Endothelial cell (in vitro differentiated cells): ENCODE measurements at places on chromosomes 7 and 10. TPM values are rescaled to one million over a fixed set of nuclear protein-coding genes. Genes with fewer than 3 reads are reported as not detected.

DNA sequence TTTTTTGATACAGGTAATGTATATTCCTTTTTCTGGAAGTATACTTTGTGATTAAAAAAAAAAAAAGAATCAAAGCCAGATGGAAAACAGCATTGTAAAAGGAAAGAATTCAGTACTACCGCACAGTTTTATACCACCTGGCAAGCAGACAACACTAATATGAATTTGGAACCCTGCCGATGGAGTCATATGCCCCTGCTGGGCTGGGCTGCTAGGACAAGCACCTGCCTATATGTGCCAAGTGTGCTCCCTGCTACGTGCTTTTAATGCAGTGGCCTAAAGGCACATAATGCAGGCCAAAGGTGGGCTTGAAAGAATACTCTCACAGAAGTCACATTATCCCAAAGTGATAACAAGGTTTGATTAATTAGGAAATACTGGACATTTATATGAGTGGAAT is 29.8 kb upstream of the WAC start:
- DNase-seq = no peak

DNA sequence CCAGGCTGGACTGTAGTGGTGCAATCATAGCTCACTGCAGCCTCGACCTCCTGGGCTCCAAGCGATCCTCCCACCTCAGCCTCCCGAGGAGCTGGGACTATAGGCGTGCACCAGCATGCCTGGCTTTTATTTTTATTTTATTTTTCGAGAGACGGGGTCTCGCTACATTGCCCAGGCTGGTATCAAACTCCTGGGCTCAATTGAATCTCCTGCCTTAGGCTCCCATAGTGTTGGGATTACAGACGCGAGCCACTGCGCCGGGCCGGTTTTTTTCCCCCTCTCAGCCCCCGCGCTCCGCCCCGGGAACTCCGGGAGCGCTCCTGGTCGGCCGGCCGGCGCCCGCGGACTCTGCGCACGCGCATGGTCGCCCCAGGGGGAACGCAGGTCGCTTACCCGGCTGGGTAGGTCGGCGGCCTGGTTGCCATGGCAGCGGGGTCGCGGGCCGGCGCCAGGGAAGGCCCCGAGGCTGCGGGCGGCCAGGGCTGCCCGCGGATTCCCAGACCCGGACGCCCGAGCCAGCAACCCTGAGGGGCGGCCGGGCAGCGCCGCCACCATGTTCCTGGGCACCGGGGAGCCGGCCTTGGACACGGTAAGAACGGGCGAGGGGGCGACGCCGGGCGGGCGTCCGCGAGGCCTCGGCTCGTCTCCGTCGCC is at the start of gene IQCE:
Gene IQCE, plus strand, starts transcription at position 351 of the 654 bp plus-strand sequence. Its CDS starts 203 bp downstream, at position 554.
- peak; percentile 98 for DNase-seq

DNA sequence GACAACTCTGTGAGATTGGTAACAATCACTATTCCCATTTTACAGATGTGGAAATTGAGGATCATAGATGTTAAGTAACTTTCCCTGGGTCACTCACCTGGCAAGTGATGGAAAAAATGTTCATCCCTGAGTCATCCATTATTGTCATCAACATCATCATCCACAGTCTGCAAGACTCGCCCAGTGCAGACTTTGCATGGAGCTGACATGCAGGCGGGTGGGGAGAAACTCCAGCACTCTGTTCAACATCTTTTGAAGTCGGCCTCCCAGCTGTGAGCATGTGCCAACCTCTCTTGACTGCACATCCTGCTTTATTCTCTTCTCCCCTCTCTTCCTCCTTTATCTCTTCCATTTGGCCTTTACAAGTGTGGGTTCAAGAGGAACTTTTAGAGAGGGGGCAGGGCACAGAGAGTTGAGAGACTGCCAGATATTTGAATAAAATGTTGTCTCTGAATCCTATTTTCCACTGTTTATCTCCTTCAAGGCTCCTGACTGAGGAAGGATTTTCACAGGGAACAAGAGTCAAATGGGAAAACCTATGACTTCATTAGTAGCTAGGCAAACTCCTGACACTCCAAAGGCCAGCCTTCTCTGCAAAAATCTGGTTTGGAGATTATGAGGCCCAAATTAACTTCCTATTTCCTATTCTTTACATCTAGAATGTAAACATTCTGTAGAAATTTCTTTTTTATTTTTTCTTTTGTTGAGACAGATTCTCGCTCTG is 283.7 kb upstream of the PODXL start:
- DNase-seq = no peak

DNA sequence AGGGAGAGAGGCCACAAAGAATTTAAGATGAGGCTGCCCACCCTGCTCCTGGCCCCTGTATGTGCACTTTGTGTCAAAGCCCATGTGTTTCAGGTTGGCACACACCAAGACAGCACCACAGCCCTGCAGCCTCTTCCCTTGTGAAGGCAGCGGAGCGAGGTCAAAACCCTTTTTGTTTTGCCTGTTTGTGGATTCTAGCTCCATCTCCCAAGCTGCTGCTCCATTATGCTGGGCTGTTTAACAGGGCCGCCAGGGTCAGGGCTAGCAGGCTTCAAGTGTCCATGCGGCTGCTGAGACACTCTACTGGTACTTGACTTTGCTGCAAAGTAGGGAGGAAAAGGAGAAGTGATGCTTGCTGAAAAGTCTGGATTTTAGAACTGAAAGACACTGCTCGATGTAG is 142.3 kb upstream of the EFCAB10 start:
- DNase-seq = no peak

GRCh38 chr10:99742701-99743100 is 10.7 kb downstream of the CUTC start:
- no peak for DNase-seq

- DNase-seq = no peak
Measured at GRCh38 chr10:79396520-79396919, 48.9 kb downstream of the ZCCHC24 start.

GRCh38 chr10:132544744-132545658 is 7.4 kb downstream of the INPP5A start:
- DNase-seq = no peak

GRCh38 chr10:98293550-98294269 is 25.7 kb upstream of the LOXL4 start:
- DNase-seq = no peak

DNA sequence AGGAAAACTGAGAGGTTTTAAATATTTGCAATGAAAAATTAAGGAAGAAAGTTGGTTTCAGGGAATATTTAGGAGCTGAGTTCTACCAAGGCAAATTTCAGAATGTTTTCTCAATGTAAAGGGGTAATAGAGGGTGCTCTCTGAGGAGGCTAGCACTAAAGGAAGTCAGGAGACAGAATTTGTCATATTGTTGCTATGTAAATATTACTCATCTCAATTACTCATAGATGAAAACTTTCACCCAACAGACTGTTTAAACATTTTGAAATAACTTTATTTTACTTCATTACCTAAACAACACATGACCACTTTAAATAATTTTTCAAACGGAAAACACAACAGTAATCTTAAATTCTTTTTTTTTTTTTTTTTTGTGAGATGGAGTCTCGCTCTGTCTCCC is 274.8 kb upstream of the NRG3 start:
- DNase-seq = no peak

DNA sequence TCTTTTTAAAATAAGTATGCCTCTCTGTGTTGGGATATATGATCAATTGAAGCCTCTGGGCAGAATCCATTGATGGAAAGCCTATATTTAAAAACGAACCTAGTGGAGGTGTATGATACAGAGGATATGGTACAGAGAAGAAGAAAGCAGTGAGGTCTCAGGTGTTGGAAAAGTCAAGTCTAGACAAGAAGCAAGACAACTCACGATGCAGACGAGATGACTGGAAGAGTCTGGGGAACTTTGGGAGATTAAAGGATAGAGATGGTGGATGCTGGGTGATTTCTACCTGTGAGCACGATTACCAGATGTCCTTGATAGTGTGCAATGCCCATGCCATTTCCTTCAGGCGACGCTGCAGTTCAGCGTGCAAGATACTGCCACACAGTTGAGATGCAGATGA is 524.7 kb upstream of the GALNT17 start:
- DNase-seq = no peak

- no peak for DNase-seq
Measured at GRCh38 chr10:71092812-71093401, 119.5 kb upstream of the UNC5B start.

GRCh38 chr10:88138319-88138848 is 275.0 kb downstream of the PTEN start:
- no peak for DNase-seq

DNA sequence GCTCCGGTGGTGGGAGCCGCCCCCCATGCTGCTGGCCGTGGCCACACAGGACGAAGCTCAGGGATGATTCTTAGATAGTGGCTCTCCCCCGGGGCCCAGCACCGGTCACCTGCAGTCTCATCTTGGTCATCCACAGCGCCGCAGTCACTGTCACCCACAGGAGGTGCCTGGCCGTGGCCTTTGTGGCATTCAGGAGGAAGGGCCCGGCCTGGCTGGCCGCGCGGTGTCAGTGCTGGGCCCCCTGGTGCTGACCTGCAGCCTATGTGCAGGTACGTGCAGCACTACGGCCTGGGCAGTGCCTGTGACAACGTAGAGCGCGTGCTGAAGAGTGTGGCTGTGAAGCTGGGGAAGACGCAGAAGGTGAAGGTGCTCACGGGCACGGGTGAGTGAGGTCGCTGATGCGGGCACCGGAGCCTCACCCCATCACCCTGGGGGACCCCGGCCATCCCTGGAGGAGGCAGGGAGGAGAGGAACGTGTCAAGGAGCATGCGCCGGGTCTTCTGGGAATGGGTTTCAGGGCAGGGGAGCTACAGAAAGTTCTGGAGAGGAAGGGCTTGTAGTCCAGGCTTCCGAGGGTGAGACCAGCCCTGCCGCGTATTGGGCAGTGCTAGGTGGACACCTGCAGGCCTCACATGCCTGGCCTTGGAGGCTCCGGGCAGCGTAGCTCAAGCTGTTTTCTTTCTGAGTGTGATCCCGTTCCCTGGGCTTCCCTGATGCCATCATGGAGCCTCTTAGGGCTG is 5.0 kb downstream of the SPRN start:
- no peak for DNase-seq

- DNase-seq = no peak
Measured at GRCh38 chr10:26780793-26781601, 79.8 kb downstream of the ABI1 start.

- DNase-seq = no peak
Measured at GRCh38 chr7:119733127-119733879, 539.7 kb upstream of the KCND2 start.

DNA sequence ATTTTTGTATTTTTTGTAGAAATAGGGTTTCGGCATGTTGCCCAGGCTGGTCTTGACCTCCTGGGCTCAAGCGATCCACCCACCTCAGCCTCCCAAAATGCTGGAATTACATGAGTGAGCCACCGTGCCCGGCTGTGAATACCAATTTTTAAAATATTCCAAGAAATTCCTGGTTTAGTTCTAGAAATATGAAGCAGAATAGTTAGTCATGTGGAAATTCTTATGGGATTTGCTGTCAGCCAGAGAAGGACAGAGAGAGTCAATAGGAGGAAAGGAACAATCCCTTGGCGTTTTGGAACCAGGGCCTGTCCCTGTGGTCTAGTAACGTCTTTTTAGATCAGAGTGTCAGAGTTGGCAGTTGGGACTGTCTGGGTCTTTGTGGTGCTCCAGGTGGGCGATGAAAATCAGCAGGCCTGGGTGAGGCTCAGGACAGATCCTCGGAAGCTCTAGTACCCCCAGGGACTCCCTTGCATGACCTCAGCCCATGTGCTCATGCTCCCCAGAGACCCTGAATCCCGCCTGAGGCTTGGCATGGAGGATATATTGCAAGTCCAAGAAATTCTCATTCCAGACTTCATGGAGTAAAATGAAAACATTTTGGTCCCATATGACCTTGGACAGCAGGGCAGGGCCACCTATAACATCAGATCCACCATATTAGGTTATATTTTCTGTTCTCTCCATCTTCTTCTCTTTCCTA is 7.8 kb downstream of the NODAL start:
- no peak for DNase-seq

GRCh38 chr7:89247207-89247606 is 451.7 kb upstream of the TEX47 start:
- no peak for DNase-seq

DNA sequence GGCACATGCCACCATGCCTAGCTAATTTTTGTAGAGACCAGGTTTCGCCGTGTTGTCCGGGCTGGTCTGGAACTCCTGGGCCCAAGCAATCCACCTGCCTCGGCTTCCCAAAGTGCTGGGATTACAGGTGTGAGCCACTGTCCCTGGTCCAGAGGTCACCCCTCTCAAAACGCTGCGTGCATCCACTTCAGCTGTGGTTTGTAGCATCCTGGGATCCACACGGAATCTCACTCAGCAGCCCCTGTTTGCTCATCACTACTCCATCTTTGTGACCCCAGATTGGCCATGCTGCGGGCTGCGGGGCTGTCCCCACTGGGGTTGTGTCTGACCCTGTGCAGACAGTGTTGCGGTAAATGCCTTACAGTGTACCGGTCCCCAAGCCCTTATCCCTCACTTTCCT is 3.5 kb downstream of the INPP5A start:
- DNase-seq = no peak

GRCh38 chr10:125868372-125868975 is 12.6 kb downstream of the DHX32 start:
- peak; percentile 36 for DNase-seq

- DNase-seq = peak; percentile 60
Measured at GRCh38 chr10:97714401-97715258, 1.1 kb downstream of the MARVELD1 start.

- no peak for DNase-seq
Measured at GRCh38 chr10:60230892-60231291, 158.8 kb downstream of the ANK3 start.

- DNase-seq = no peak
Measured at GRCh38 chr10:133338080-133339071, 1.7 kb upstream of the CALY start.

- peak; percentile 57 for DNase-seq
Measured at GRCh38 chr7:73521636-73522104, 423 bp downstream of the BAZ1B start.

GRCh38 chr7:141456298-141456697 is 94.9 kb upstream of the AGK start:
- no peak for DNase-seq

GRCh38 chr7:3201937-3202710 is 98.9 kb upstream of the SDK1 start:
- DNase-seq = no peak

GRCh38 chr10:13445656-13446400 is 83.0 kb downstream of the BEND7 start:
- DNase-seq = no peak

- peak; percentile 69 for DNase-seq
Measured at GRCh38 chr7:112162142-112162766, 43.9 kb downstream of the DOCK4 start.

GRCh38 chr7:69599286-69599954 is 1.1 kb downstream of the AUTS2 start:
- DNase-seq = peak; percentile 46

The BUD23 gene
- 50.6 TPM for total RNA-seq

The NPC1L1 gene
- total RNA-seq = not detected

The EBF3 gene
- 1.3 TPM for total RNA-seq

The ZNF248 gene
- 6.3 TPM for total RNA-seq

The AZGP1 gene
- not detected for total RNA-seq

The ERVW-1 gene
- not detected for total RNA-seq

The CALHM3 gene
- total RNA-seq = not detected

The FRMPD2 gene
- not detected for total RNA-seq

The OR2A1 gene
- total RNA-seq = not detected
